Fibroblast of skin of right biceps (primary cell): ENCODE measurements at places on chromosomes 2 and 18.

DNA sequence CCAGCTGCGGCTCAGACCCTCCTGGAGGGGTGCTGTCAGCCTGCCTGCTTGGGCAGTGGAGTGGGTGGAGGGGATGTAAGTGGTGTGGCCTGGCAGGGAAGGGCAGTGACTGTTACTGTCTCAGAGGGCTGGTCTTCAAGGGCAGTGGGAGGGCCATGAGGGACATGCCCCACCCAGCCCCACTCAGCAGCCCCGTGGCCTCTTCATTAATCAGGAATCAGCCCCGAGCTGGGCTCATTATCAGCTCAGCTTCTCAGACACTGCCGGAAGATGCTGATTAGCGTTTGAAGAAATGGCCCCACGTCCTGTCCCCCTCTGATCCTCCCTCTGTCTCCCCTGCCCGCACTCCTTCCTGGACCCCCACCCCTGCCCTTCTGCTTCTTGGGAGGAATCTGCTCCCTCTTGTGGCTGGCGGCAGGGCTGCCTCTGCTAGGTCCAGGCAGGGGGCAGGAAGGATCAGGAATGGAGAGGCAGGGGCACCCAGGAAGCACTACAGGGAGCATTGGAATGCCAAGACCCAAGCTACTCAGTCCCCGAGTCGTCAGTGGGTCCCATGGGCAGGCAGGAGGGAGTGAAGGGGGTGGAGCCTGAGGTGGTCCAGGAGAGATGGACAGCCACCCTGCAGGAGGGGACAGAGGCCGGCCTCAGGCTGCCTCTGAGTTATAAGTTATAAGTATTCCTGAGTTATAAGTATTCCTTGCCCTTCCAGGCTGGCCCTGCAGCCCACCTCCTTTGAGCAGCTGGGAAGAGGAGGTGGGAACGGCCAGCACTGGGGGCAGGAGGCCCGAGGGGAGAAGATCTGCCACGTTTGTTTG is 7.0 kb downstream of the ASIC4 start:
- peak; percentile 52 for DNase-seq

- DNase-seq, result no peak
These were observed 2.7 kb downstream of the ST8SIA5 start for GRCh38 chr18:46754188-46754587.

DNA sequence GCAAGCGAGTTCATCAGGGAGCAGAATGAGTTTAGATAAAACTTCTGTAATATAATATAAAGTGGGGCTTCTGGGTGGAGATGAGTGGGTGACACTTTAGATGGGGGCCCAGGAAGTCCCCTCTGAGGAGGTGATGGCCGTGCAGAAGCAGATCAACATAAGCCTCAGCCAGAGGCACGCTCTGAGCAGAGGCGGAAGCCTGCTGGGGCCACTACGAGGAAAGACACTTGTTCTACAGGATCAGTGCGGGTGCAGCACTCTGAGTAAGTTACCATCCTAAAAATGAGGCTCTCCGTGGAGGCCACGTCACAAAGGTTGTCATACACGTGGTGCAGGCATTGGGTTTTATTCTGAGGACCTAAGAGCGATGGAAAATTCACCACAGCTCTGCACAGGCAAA is 22.3 kb downstream of the TMEM18 start:
- no peak for DNase-seq

DNA sequence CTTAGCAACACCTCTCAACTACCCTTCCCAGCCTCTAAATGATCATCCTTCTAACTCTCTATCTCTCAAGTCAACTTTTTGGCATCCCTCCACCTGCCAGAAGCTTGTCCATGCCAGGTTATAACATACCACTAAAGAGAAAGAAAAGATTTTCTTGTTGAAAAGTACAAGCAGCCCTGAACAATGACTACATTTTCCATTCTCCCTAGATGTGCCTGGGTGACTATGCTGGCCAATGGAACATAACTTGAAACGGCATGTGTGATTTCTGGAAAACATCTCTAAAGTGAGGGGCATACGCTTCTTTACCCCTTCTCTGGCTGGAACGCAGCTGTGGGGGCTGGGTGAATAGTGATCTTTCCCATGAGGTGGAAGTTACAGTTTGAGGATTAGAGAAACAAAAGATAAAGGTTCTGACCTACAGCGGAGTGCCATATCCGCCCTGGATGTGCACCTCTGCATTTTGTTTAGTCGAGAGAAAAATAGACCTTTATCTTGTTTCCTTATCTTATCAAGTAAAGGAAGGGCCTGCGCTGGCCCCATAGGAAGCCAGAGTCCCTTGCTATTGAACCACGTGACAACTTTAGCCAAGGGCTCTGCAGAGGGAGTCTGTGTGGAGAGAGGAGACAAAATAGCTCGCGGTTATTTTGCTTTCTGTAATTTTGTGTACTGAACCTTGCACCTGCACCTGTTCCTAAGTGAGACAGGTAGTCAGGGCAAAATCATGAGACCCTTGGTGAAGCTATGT is 436.8 kb downstream of the TGIF1 start:
- no peak for DNase-seq

DNA sequence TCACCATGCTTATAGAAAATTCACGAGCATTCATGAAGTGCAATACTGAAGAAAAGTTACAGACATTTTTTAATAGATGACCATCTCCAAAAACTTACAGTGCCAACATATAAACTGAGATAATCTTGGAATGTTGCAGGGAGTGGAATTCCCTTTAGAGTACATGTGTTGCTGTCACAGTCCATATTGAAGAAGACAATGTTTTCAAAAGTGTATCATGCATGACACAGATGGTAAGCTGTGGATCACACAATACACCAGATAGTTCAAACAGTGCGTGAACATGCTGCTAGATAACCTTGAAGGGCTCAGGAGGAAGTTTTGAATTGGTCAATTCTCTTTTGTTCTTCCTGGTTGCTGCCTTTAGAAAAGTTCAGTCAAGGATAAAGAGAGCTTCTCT is 1644.3 kb upstream of the NXPH2 start:
- DNase-seq, result no peak

GRCh38 chr2:95377216-95378123 is 25.0 kb upstream of the FAHD2A start:
- no peak for DNase-seq

DNA sequence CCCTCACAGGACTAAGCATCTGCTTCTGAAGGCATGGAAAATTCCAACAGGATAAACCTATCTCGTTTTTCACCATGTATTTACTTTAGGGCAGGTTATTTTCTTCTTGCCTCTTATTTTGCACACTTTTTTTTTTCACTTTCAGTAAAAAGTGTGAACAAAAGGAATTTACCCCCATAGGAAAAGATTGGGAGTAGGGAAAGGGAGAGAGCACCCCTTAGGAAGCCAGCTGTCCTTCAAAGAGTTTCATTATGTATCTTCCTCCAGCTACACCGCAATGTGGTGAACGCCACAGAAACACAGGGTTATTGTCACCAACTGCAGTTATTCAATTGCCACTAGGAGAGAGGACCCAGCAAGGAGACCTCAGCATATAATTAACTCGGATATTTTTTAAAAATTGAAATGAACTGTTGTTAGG is 286.2 kb upstream of the VRK2 start:
- no peak for DNase-seq
